HFFc6 (cell line): ENCODE measurements at places on chromosomes 2 and 18. TPM values are rescaled to one million over a fixed set of nuclear protein-coding genes. Genes with fewer than 3 reads are reported as not detected.
A peak's percentile ranks its signal among the peaks of the same experiment; 100 is the strongest.

DNA sequence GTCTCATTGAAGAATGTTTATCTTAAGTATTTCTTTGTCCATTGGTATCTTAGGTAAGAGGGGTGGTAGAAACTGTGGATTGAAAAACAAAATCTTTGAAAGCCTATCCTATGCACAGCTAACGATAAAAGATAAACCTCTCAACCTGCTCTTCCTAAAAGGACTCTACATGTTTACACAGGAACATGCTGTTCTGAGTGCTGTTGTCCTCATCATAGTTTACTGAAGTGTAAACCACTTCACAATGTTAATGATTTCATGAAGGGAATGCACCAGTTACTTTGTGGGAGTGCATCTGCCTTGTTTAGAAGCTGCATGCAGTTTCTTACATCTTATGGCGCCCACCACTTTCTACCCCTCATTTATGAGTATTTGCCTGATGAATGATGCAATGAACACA, 1.2 kb downstream of the ACMSD start:
- DNase-seq: no peak

DNA sequence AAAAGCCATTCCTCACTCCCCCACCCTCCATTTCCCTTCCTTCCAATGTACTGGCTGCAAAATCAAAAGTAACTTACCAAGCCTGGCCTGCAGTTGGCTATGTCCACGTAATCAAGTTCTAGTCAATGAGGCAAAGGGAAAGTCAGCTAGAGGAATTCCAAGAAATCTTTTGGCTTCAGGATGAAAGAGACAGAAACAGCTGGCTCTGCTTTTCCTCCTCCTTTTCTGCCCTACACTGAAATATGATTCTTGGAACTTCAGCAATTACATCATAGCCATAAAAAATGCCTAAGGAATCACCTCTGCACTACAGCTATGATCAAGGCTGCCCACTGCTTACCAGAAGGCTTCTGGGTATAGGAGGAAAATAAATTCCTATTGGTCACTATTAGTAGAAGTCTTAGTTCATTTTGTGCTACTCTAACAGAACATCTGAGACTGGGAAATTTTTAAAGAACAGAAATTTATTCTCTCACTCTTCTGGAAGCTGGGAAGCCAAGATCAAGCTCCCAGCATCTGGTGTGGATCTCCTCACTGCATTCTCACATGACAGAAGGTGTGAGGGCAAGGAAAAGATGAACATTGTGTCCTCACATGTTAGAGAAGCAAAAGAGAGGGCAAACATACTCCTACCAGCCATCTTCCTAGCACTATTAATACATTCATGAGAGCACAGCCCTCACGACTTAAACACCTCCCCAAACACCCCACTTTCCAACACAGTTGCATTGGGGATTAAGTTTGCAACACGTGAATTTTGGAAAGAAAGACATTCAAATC, 219.9 kb downstream of the TMX3 start:
- DNase-seq: peak; percentile 88

- no peak for DNase-seq
Observed at GRCh38 chr2:34731292-34731691, 1132.2 kb upstream of the FAM98A start.

GRCh38 chr2:164831887-164832286, 9.7 kb downstream of the COBLL1 start:
- no peak for DNase-seq

- DNase-seq: no peak
Observed at GRCh38 chr2:101193033-101193626, 41.9 kb upstream of the TBC1D8 start.

GRCh38 chr2:138713069-138713496, 67.1 kb downstream of the NXPH2 start:
- no peak for DNase-seq

- no peak for DNase-seq
Observed at GRCh38 chr2:69021727-69022126, 8.7 kb downstream of the ANTXR1 start.

DNA sequence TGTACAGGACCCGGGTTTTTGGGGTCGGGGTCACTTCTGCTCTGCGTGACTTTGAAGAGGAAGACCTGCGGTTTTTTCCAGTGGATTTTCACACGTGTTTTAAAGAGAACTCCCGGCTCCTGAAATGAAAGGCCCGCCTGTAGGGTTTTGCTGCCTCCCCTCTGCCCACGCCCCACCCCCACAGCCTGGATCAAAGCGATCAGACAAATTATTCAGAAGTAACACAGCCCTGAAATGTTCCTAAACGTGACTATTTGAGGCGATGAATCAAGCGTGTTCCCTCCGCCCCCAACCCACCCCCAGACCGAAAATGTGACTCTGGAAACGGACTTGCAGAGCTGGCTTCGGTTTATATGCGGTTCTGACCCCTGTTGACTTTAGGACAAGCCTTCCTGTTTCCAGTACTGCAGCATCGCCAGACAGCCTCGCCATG, 28.7 kb upstream of the SMIM21 start:
- no peak for DNase-seq

GRCh38 chr18:74190086-74190485, 41.8 kb downstream of the TIMM21 start:
- DNase-seq: peak; percentile 4

The ANKRD30B gene
- 0.18 TPM in 1 of 3 replicates, not detected in the others for total RNA-seq
